ENCODE measurements at places on chromosomes 3 and 15.

GRCh38 chr15:74245342-74245931 lies 9.3 kb downstream of the CCDC33 start:
- no peaks in the 10 kb centered on the region for H3K36me3 ChIP-seq
- H3K4me3 ChIP-seq: no peak overlapping the region
- DNase-seq: peak; percentile 13
- H3K27me3 ChIP-seq: peaks cover 24% of the 10 kb centered on the region
- H3K27ac ChIP-seq: no peak overlapping the region

GRCh38 chr15:72778796-72779195 lies 4.8 kb downstream of the ADPGK start:
- DNase-seq: no peak
- H3K27me3 ChIP-seq: no peaks in the 10 kb centered on the region
- H3K4me1 ChIP-seq: peaks cover 45% of the 10 kb centered on the region

DNA sequence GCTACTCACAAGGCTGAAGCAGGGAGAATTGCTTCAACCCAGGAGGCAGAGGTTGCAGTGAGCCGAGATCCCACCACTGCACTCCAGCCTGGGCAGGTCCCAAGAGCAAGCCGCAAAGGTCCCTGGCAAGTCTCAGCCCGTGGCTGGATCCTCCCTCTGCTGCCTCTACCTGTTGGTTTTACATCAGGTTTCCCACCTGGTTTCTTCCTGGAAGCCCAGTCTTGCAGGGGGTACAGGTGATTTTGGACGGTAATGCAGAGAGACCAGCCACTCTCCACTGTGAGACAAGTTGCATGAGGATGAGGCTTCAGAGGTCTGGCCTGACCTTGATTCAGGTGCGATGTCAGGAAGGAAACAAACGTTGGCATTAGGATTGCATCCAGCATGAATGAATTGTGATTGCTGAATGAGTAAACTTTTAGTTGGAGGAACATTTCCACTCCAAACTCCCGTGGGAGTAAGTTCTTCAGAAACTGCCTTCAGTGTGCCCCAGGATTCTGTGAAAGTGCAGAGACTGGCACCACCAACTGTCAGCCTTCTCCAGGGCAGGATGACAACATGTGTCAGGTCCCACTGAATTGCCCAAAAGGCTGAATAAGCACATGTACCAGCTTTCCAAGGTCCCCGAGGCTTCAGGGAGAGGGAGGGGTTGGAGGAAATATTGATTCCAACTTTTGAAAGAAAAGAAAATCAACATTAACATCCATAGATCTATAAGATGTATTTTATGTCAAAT lies 189.4 kb downstream of the TJP1 start:
- H3K36me3 ChIP-seq: no peaks in the 10 kb centered on the region
- no peaks in the 10 kb centered on the region for H3K4me1 ChIP-seq
- H3K4me3 ChIP-seq: no peak overlapping the region

- no peak overlapping the region for H3K27ac ChIP-seq
- no peak overlapping the region for H3K4me3 ChIP-seq
- H3K27me3 ChIP-seq: no peaks in the 10 kb centered on the region
- DNase-seq: no peak
These were observed 23.6 kb upstream of the TSPAN3 start for GRCh38 chr15:77094397-77095030.

DNA sequence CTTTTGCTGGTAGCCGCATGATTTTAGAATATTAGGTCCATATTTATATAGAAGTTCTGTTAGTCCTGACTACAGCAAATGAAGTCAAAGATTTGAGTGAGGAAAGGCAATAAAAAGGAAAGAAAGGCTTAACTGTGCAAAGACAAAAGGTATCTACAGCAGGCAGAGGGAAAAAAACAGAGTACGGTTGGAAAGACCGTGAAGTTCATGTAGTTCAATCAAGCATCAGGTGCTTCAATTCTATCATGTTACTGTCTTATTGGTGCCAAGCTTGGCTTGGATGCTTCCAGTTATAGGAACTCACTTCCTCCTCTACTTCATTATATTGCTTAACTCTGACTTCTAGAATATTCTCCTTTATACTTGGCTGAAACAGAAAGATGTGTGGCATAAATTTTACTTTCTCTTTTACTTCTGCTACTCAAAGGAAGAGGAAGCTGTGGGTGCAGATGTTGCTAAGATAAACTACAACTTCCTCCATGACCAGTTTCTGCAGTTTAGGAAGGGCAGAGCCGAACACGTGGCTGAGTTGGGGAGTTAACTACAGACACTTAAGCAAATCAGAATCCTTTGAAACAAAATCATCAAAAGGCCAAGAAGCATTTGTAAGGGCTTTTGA lies 72.6 kb upstream of the ZBED2 start:
- H3K4me1 ChIP-seq: peaks cover 52% of the 10 kb centered on the region
- peak overlapping the region; percentile 83 for H3K27ac ChIP-seq
- H3K36me3 ChIP-seq: peaks cover 51% of the 10 kb centered on the region
- H3K4me3 ChIP-seq: peak overlapping the region; percentile 30
- DNase-seq: peak; percentile 75
- no peaks in the 10 kb centered on the region for H3K27me3 ChIP-seq

- DNase-seq: peak; percentile 64
- H3K36me3 ChIP-seq: peaks cover 32% of the 10 kb centered on the region
- peak within 1 kb of the TSS; percentile 92 for H3K4me3 ChIP-seq
- H3K27me3 ChIP-seq: peaks cover 14% of the 10 kb centered on the region
- peaks cover 29% of the 10 kb centered on the region for H3K4me1 ChIP-seq
These were observed at the start of gene BDH1 for GRCh38 chr3:197555281-197556261. Gene BDH1 (minus strand): TSS chr3:197555968. CDS start chr3:197546443, 9,525 bp downstream.

DNA sequence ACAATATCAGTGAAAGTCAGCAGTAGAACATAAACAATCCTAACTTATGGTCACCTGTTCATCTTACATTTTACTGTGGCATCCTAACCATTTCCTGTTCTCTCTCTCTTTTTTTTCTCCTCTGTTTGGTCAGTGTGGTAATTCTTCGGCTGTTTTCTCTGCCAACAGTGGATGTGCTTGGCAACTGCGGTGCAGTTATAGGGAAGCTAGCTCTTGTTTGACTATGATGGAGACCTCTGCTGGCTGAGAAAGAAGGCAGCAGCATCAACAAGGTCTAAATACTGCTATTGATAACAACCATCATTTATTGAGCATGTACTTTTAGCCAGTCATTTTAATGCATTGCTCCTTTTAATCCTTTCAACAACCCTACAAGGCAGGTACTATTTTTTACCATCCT lies 723 bp upstream of the DRD3 start:
- H3K36me3 ChIP-seq: no peaks in the 10 kb centered on the region
- peaks cover 16% of the 10 kb centered on the region for H3K27me3 ChIP-seq
- no peak overlapping the region for H3K27ac ChIP-seq
- peaks cover 3% of the 10 kb centered on the region for H3K4me1 ChIP-seq
- no peak for DNase-seq

- H3K36me3 ChIP-seq: peaks cover 11% of the 10 kb centered on the region
These were observed 40.9 kb downstream of the AKAP13 start for GRCh38 chr15:85421116-85421925.

GRCh38 chr3:157793745-157794144 lies 290.5 kb upstream of the VEPH1 start:
- no peak for DNase-seq
- H3K27me3 ChIP-seq: no peaks in the 10 kb centered on the region
- H3K4me3 ChIP-seq: no peak overlapping the region
- H3K4me1 ChIP-seq: no peaks in the 10 kb centered on the region
- H3K36me3 ChIP-seq: no peaks in the 10 kb centered on the region

DNA sequence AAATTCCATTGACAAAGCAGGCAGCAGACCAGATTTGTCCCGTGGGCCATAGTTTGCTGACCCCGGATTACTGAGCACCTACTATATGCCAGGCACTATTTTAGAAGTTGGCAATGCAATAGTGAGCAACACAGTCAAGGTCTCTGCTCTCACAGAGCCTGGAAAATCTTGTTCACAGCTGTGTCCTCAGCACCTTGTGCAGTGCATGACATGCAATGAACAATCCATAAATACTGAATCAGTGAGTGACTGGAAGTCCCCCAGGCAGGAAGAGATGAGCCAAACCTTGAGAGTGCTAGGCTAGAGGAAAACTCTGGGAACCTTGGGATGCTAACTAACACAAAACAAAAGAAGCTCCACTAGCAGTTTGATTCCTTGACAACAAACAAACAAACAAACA lies 14.4 kb downstream of the TM4SF1 start:
- H3K4me1 ChIP-seq: peaks cover 5% of the 10 kb centered on the region
- H3K27me3 ChIP-seq: peaks cover 12% of the 10 kb centered on the region
- no peak overlapping the region for H3K27ac ChIP-seq
- DNase-seq: no peak
- H3K4me3 ChIP-seq: no peak overlapping the region
- H3K36me3 ChIP-seq: no peaks in the 10 kb centered on the region

DNA sequence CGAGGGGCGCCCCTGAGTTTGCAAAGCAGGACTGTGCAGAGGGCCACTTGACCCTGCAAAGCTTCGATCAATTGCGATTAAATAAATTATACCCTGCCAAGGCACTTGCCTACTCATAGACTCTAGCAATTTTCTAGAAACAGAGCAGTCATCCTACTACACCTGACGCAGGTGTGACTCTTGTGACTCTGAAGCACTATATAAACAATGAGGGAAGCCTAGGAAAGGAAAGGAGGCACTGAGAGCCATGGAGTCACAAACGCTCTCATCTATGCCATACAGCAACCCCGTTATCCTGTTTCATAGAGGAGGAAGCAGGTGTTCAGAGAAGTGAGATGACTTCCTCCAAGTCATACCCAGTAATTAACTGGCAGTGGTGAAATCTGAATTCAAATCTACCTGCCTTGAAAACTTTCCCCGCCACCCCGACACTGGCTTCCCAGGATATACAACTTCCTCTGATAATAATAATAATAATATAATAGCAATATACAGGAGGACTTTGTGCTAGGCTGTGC lies 14.4 kb downstream of the ARHGEF3 start:
- peak overlapping the region; percentile 78 for H3K27ac ChIP-seq
- no peak for DNase-seq
- H3K4me3 ChIP-seq: peak overlapping the region; percentile 7
- peaks cover 29% of the 10 kb centered on the region for H3K36me3 ChIP-seq
- H3K27me3 ChIP-seq: no peaks in the 10 kb centered on the region
- peaks cover 97% of the 10 kb centered on the region for H3K4me1 ChIP-seq

DNA sequence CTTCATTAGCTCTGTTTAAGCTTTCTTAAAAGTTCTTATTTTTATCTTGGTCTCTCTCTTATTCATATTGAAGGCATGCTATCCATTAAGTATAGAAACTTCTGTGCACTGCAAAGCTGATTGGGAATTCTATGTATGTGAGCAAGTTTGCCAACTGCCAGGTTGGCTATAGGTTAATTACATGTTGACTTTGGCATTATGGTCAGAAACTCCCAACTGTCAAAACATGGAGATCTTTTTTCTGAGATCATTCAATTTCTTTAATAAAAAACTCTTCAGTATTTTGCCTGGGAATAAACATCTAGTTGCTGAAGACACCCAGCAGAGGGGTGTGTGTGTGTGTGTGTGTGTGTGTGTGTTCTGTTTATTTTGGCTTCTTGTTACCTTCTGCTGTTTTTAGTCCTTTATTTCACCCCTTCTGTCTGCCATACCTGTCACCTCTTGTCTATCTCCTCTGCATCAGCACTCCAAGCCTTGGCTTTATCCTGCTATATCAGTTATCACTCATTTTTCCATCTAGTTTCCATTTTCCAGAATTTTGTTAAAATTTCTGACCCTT lies 1.3 kb upstream of the ARL14 start:
- no peak for DNase-seq

DNA sequence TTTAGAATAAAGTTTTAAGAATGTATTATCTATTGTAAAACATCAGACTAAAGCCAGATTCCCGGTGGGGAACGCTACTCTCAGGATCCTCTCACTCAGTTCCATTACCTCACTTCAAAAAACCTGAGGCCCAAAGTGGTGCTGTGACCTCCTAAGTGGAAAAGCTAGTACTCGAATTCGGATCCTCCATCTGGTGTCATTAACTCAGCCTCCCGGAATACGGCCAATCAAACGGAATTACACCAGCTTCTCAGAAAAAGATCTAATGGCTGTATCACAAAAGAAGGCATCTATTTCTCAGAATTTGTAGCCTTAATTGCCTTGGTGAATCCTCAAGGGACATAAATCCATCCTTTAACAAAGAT lies 627 bp downstream of the ACAD11 start:
- no peak for DNase-seq
- peak overlapping the region; percentile 94 for H3K4me3 ChIP-seq
- peak overlapping the region; percentile 97 for H3K27ac ChIP-seq
- peaks cover 37% of the 10 kb centered on the region for H3K4me1 ChIP-seq

- no peak overlapping the region for H3K4me3 ChIP-seq
- H3K27me3 ChIP-seq: no peaks in the 10 kb centered on the region
- peaks cover 73% of the 10 kb centered on the region for H3K36me3 ChIP-seq
- H3K4me1 ChIP-seq: peaks cover 11% of the 10 kb centered on the region
These were observed 60.0 kb downstream of the AAGAB start for GRCh38 chr15:67194171-67195114.

GRCh38 chr3:139288266-139288821 lies 55.5 kb upstream of the MRPS22 start:
- no peak overlapping the region for H3K27ac ChIP-seq
- H3K4me1 ChIP-seq: no peaks in the 10 kb centered on the region
- DNase-seq: no peak
- no peaks in the 10 kb centered on the region for H3K36me3 ChIP-seq
- H3K27me3 ChIP-seq: peaks cover under 1% of the 10 kb centered on the region

- no peak overlapping the region for H3K4me3 ChIP-seq
- no peaks in the 10 kb centered on the region for H3K36me3 ChIP-seq
- H3K27ac ChIP-seq: no peak overlapping the region
These were observed 86.3 kb downstream of the CNTN6 start for GRCh38 chr3:1179146-1179545.

GRCh38 chr15:101053261-101053660 lies 134.1 kb downstream of the LRRK1 start:
- H3K4me3 ChIP-seq: no peak overlapping the region
- H3K27me3 ChIP-seq: no peaks in the 10 kb centered on the region
- DNase-seq: no peak
- no peaks in the 10 kb centered on the region for H3K36me3 ChIP-seq
- H3K4me1 ChIP-seq: no peaks in the 10 kb centered on the region

DNA sequence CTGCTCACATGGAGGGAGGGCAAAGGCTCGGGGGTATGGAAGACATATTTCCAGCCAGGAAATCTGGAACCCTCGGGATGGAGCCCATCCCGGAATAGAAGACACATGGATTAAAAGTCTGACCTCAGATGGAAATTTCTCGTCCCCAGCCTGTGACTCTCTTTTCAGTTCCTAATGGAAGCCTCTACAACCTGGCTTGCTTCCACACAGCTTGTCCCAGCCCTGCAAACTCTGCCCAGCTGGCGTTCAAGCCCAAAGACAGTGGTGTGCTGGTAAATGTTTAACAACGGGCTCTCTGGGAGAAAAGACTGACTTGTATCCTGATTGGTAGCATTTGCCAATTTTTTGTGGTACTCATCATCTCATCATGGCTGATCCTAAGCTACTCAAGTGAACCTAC lies 35.6 kb upstream of the TLE3 start:
- no peaks in the 10 kb centered on the region for H3K4me1 ChIP-seq
- H3K27ac ChIP-seq: no peak overlapping the region
- H3K4me3 ChIP-seq: no peak overlapping the region
- peaks cover 24% of the 10 kb centered on the region for H3K27me3 ChIP-seq
- H3K36me3 ChIP-seq: no peaks in the 10 kb centered on the region

DNA sequence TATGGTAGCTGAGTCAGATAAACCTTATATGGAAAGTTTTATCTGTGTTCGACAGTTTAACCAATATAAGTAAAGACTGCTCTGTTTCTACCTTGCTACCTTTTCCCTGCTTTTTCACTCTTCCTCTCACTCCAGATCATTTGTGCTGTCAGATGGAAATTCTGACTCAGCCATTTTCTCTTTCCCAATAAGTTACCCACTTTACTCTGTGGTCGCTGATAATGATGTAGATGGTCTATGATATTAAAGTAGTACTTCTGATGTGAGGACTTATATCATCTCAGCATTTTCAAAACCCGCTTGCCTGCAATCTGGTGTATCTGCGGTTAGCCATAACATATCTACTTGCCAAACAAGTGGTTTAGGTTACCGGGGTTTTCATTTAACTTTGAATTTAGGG lies 15.0 kb upstream of the UTS2B start:
- no peak overlapping the region for H3K27ac ChIP-seq
- DNase-seq: no peak
- no peaks in the 10 kb centered on the region for H3K27me3 ChIP-seq
- H3K36me3 ChIP-seq: no peaks in the 10 kb centered on the region
- peaks cover 17% of the 10 kb centered on the region for H3K4me1 ChIP-seq

Data from activated T-helper 2 cell treated with anti-CD3 and anti-CD28 coated beads, Interferon-gamma antibody, Interleukin-2, Interleukin-4, amounts not matched to agents 10 μg/mL and 5 μg/mL and 100 μg/mL, durations not matched to agents 14 hours and 24 hours and 36 hours (primary cell).